ENCODE measurements at places on chromosomes 11 and 22. TPM values are rescaled to one million over a fixed set of nuclear protein-coding genes. Genes with fewer than 3 reads are reported as not detected.

The FOSL1 gene
- total RNA-seq, result 1.2 TPM

The C11orf91 gene
- total RNA-seq, result not detected

The HTR3A gene
- 0.95 TPM for total RNA-seq

The C22orf42 gene
- total RNA-seq, result not detected

The PIWIL4 gene
- 9.6 TPM for total RNA-seq

The UBTFL1 gene
- total RNA-seq, result not detected

The BRSK2 gene
- 0.95 TPM for total RNA-seq

The GGTLC2 gene
- total RNA-seq, result not detected

The CCDC73 gene
- not detected for total RNA-seq

The FREY1 gene
- total RNA-seq, result not detected

The ENTHD1 gene
- total RNA-seq, result not detected

The MYO7A gene
- total RNA-seq, result 11.2 TPM

All from transverse colon (tissue), 4 donors.